ENCODE measurements at places on chromosomes 2 and 18. TPM values are rescaled to one million over a fixed set of nuclear protein-coding genes. Genes with fewer than 3 reads are reported as not detected.

DNA sequence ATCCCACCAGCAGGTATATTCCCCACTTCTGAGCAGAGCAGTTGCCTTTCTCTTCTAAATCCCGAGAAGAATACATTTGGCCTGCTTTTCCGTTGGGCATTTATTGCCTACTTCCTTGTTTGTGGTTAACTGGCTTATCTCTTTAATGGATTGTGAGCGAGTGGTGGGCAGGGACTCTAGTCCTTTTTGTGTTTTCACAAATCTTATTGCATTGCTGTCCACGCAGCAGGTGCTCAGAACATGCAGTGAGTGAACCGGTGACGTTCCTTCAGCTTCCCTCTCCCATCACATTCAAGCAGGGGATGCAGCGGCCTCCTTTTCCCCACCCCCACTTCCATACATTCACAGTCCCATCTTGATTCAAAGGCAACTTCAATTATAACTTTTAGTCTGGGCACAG is 28.9 kb upstream of the GAREM2 start:
- no peak for DNase-seq

- DNase-seq: no peak
Measured at GRCh38 chr18:49968644-49969309, 155.4 kb upstream of the ACAA2 start.

Gene IL36B
- not detected for total RNA-seq

DNA sequence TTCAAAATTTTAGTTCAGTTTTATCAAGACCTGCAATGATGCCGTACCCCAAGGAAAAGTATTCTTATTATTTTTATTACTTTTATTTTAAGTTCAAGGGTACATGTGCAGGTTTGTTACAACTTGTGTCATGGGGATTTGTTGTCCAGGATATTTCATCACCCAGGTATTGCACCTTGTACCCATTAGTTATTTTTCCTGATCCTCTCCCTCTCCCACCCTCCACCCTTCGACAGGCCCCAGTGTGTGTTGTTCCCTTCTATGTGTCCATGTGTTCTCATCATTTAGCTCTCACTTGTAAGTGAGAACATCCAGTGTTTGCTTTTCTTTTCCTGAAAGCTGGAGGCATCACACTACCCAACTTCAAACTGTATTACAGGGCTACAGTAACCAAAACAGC is 122.0 kb downstream of the CCDC102B start:
- DNase-seq: no peak

GRCh38 chr18:63254716-63255399 is 64.7 kb downstream of the BCL2 start:
- no peak for DNase-seq

GRCh38 chr18:13335903-13336302 is 117.3 kb downstream of the LDLRAD4 start:
- no peak for DNase-seq

Gene ALKAL2
- total RNA-seq: not detected

DNA sequence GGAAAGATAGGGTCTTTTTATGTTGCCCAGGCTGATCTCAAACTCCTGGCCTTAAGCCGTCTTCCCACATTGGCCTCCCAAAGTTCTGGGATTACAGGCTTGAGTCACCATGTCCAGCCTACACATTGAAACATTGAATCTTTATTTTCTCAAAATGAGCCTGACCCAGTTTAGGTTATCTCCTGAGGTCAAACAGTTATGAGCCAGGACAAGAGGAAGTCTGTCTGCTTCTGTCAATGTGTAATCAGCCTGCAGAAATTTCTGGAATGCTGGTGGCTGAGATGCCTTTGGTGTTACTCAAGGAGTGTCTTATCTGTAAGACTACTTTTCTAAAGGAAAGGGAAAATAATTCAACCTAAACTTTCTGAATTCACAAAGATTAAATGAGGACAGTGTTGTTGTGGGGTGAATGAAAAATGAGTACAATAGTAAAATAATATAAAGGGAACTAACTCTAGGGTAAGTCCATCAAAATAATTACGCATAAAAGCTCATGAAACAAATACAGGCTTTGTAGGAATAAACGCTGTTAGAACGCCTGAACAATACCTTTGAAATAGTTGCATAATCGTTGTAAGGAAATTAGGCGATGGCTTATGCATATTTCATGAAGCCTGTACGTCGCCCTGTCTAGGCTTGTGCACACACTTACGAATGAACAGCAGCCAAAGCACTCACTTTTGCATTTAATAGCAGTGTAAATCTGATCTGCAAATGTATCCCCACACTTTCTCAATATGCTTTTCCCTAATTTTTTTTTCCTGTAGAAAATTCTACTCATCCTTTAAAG is 260.8 kb downstream of the RDH14 start:
- DNase-seq: peak; percentile 46

GRCh38 chr2:231161252-231161839 is 36.5 kb upstream of the HTR2B start:
- no peak for DNase-seq

DNA sequence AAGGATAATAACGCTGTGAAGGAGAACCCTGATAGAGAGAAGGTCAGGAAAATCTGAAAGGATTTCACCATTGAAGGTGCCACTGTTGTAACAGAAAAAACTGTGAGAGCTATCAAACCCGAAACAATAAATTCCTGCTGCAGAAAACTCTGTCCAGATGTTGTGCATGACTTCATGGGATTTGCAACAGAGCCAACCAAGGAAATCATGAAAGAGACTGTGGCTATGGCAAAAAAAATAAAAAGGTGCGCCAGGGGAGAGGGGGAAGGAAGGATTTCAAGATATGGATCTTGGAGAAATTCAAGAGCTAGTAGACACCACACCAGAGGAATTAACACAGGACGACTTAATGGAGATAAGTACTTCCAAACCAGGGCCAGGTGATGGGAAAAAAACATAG is 88.0 kb downstream of the LDLRAD4 start:
- DNase-seq: no peak

Gene MAPK4
- total RNA-seq: 2.5 TPM

Gene RAB27B
- total RNA-seq: 28.5 TPM

DNA sequence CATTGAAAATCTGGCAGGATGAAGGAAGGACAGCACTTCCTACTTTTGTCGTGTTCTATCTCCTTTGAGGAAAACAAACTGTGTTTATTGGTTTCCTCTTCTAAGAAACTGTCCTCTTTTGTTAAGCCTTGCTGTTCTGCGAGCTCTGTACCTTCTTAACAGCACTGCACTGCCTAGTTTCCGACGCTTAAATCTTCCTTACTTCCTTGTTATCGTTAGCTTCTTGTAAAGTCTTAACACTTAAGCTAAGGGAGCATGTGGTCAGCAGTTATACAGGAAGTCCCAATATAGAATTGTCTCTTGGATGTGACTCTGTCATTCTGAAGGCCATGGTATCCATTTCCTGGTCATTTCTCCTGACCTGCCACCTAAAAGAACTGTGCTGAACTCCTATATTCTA is 552.8 kb upstream of the NRP2 start:
- no peak for DNase-seq

DNA sequence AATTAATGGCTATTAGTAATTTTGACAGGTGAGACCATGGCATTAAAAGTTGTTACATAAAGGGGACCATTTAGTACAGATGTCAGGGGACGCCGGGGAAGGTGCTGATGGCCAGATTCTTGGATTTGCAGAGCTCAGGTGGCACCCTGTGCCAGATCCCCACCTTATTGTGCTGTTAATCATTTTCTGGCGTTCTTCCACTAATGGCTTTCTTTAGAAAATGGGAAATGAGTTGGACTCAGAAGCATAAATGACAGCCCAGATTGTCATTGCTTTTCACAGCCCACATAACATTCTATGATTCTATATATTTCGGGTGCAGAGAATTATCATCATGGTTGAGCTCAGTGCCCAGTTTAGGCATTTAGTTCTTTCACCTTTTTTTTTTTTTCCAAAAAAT is 257.2 kb upstream of the TCF4 start:
- DNase-seq: no peak

DNA sequence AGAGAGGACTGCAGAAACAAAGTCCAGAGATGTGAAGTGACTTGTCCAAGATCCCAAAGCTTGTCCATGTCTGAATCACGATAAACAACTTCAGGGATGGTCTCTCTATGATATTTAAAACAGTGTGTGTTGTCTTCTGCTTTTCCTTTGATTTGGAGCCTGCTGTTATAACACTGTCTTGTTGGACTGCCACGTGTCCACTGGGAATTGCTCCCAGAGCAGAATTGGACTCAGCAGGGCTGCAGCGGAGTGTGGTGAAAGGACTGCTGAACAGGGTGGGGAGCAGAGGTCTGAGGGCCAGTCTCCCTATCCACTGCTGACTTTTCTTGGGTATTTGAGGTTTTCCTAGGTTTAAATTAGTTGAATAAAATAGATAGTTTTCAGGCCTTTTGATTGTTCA is 68.3 kb downstream of the IL1R2 start:
- no peak for DNase-seq

Gene LDLRAD4
- total RNA-seq: not detected

Gene SF3B6
- 282 TPM for total RNA-seq

- no peak for DNase-seq
Measured at GRCh38 chr18:50928551-50928950, 39.3 kb upstream of the ELAC1 start.

DNA sequence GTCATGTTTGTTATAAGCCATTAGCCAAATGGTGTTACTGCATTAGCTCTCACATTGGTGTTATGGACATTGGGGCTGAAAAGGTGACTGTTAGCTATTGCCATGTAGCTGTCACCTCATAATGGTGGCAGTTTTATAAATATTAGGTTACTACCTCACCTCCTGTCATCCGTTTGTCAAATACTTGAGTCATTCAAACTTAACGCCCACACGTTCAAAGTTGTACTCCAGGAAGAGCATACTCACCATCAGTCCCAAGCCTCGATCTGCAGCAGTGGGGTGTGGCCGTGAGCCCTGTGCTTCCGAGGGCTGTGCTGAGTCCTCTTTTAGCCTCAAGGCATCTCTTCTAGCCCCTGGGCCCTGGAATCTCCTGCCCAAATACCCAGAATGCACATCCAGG is 87.3 kb downstream of the PDK1 start:
- DNase-seq: peak; percentile 98

DNA sequence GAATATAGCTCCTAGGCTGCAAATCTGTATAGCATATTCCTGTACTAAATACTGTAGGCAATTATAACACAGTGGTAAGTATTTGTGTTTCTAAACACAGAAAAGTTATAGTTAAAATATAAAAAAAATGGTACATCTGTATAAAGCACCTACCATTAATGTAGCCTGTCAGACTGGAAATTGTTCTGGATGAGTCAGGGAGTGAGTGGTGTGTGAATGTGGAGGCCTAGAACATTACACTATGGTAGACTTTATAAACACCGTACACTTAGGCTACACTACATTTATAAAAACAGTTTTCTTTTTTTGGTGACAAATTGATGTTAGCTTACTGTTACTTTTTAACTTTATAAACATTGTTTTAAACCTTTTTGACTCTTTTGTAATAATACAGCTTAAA is 226.3 kb downstream of the CCDC85A start:
- no peak for DNase-seq

Gene MC4R
- total RNA-seq: not detected

DNA sequence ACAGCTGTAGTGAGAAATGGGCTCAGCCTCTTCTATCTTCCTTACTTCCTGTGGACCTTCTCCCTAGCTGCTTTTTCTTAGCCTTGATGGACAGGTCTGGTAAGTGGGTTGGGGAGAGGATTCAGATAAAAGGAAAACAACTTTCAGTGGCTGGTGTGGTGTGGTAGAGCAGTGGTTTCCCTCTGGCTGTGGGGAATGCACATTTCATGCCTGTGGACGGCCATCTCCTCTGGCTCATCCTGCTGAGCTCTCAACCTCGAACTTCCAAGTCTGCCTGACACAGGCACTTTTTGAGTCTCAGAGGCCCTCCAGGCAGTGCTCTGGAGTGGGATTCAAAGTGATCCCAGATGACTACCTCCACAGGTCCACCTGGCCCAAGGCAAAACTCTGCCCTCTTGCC is 38.6 kb upstream of the ACADL start:
- DNase-seq: no peak

Gene KCNJ3
- total RNA-seq: not detected

Gene ALPI
- not detected for total RNA-seq

DNA sequence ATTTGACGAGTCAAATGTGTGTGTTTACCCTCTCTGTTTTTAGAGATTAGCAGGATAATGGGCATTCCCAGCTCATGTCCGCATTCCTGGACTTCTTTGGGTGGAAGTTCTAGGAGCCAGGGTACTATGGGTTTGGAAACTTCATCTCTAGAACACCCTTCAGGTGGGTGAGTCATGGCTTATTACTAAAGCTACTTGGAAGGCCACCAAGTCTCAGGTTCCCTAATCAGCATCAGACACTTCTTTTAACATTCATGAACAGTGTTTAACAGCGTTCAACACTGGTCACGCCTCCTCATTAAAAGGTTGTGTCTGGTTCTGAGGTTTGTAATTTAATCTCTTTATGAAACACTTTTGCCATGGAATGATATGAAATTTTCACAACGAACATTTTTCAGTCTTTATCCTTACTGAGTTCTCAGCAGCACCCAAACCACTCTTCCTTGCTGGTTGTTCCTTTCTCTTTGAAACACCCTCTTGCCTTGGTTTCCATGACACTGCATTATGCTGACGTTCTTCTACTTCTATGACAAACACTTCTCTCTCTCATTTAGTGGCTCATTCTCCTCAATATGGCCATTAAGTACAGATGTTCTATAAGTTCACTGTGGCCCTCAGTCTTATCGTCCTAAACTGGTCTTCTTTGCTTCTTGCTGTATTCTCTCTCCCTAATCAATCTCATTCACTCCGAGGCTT is 49.3 kb downstream of the MMADHC start:
- no peak for DNase-seq

Gene MBD1
- total RNA-seq: 57.1 TPM

DNA sequence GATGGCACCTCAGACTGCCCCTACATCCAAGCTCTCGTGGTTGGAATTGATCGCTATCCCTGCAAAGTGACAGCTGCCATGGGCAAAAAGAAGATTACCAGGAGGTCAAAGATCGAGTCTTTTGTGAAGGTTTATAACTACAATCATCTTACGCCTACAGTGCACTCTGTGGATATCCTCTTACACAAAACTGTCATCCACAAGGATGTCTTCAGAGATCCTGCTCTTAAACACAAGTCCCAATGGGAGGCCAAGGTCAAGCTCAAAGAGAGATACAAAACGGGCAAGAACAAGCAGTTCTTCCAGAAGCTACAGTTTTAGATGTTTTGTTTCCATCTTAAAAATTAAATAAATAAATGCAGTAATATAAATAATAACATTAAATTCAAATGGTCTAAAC is 45.4 kb downstream of the INO80D start:
- no peak for DNase-seq

Gene CAPN14
- total RNA-seq: not detected

- no peak for DNase-seq
Measured at GRCh38 chr2:124325667-124326440, 300.8 kb downstream of the CNTNAP5 start.

DNA sequence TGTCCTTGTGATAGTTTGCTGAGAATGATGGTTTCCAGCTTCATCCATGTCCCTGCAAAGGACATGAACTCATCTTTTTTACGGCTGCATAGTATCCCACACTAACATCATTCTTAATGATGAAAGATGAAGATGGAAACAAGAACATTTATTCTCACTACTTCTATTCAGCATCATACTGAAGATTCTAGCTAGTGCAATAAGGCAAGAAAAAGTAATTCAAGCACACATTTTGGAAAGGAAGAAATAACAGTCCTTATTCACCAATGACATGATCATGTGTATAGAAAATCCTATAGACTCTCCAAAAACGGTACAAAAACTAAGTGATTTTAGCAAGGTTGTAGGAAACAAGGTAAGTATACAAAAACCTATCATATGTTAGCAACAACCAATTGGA is 37.2 kb downstream of the RELCH start:
- DNase-seq: no peak
